H1 (cell line): ENCODE measurements at places on chromosomes 5 and 9. TPM values are rescaled to one million over a fixed set of nuclear protein-coding genes. Genes with fewer than 3 reads are reported as not detected.

GRCh38 chr5:95591490-95591901, 28.4 kb upstream of the GPR150 start:
- no peak for DNase-seq

Gene ADAMTSL2
- total RNA-seq, result 0.69 and 0.74 TPM in 2 replicates

DNA sequence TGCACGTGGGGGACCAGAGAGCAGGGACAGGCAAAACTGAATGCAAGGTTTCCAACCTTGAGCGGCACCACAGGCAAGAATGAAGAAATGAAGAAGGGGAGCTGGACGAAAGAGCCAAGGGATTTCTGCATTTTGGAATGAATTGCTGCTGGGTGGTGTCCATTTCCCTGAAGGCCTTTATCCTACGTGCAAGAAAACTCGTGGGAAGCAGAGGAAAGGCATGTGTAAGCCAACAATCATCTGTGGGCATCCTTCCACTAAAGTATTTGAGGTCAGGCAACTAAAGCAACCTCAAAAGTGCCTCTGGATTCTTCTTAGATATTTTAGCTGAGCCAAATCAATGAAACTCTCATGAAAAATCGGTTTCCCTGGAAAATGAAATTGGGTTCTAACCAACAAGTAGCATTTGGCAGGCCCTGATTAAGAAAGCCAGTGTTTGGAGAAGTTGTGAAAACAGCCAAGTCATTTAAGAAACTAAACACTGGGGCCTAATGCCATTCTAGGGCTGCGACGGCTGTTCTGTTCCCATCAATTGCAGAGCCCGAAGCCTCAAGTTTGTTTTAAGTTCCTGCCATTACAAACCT, 4.7 kb upstream of the TGFBI start:
- no peak for DNase-seq

Gene C5orf58
- total RNA-seq, result 1.4 and 1.6 TPM in 2 replicates

- DNase-seq, result no peak
Observed at GRCh38 chr9:101897196-101897595, 158.7 kb upstream of the GRIN3A start.

- no peak for DNase-seq
Observed at GRCh38 chr5:171945066-171945465, 61.4 kb downstream of the FBXW11 start.

- no peak for DNase-seq
Observed at GRCh38 chr5:23139338-23140171, 286.4 kb upstream of the CDH12 start.

DNA sequence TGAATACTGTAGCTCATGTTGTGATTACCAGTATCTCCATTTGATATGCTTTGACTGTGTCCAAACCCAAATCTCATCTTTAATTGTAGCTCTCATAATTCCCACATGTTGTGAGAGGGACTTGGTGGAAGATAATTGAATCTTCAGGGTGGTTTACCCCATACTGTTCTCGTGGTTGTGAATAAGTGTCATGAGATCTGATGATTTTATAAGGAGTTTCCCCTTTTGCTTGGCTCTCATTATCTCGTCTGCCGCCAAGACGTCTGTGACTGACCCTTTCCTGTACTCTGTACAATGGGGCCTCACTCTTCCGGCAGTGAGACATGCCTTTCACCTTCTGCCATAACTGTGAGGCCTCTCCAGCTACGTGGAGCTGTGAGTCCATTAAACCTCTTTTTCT, 59.3 kb downstream of the TRIO start:
- no peak for DNase-seq

Gene PTPN3
- total RNA-seq, result 3.7 TPM in 2 replicates

DNA sequence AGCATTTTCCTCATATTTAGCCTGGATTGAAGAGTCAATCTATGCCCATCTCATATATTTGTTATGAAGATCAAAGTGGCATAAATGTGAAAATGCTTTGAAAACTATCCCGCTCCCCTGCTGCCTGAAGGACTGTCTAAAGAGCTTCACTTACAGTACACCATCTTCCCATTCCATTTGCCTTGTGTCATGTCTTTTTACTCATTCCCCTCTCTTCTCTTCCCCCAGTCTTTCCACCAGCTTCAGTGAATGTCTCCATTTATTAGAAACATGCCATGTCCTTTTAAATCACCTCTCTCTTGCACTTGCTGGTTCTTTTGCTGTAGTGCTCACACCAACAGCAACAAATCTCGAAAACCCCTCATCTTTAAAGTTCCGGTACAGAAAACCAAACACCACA, 192.7 kb upstream of the SGCD start:
- no peak for DNase-seq

- DNase-seq, result no peak
Observed at GRCh38 chr9:89480825-89481537, 16.9 kb downstream of the SEMA4D start.

Gene ACTL7B
- not detected in 2 replicates for total RNA-seq

Gene CKMT2
- total RNA-seq, result 1.2 and 2.4 TPM in 2 replicates

- no peak for DNase-seq
Observed at GRCh38 chr9:68925175-68925574, 88.7 kb downstream of the PRKACG start.

- DNase-seq, result no peak
Observed at GRCh38 chr5:145509336-145510136, 325.6 kb downstream of the PRELID2 start.

Gene CDC25C
- 20.8 and 23.2 TPM in 2 replicates for total RNA-seq

Gene ZER1
- total RNA-seq, result 20.5 and 22.6 TPM in 2 replicates

Gene PRRX2
- total RNA-seq, result 5.8 and 7.1 TPM in 2 replicates

Gene PAIP2
- 157 and 162 TPM in 2 replicates for total RNA-seq

GRCh38 chr5:84378961-84379360, 5.7 kb downstream of the EDIL3 start:
- no peak for DNase-seq

Gene ERCC6L2
- 47.7 and 50.0 TPM in 2 replicates for total RNA-seq

Gene KIF27
- 4.6 and 7.0 TPM in 2 replicates for total RNA-seq

Gene MCIDAS
- not detected in 2 replicates for total RNA-seq

Gene ADAMTS16
- 14.6 and 16.0 TPM in 2 replicates for total RNA-seq

GRCh38 chr5:32280656-32281081, 32.1 kb downstream of the MTMR12 start:
- no peak for DNase-seq

Gene NR2F1
- not detected in 2 replicates for total RNA-seq

Gene MARCOL
- not detected in 2 replicates for total RNA-seq

GRCh38 chr9:16484180-16484579, 386.3 kb downstream of the BNC2 start:
- no peak for DNase-seq

Gene BAAT
- 0.17 TPM in 1 of 2 replicates, not detected in the other for total RNA-seq

Gene ANKRD20A1
- not detected in 2 replicates for total RNA-seq

DNA sequence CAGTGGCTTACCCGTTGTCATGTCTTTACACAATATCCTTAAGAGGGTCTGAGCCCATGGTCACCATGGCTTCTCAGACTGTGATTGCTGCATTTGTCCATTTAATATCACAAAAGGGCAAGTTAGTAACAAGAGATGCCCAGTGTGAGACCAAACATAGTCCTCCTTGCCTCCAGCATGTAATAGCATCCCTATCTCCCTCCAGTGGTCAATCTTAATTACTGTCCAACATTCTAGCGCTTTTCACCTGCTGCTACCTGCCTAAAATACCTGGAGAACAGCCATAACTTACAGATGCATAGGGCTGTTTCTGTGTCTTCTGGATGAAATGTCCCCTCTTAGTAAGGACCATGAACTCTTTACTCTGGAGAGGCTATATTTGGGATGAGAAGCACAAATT, 267.2 kb upstream of the DAB2 start:
- DNase-seq, result no peak
